Activated naive CD4-positive, alpha-beta T cell treated with anti-CD3 and anti-CD28 coated beads, Interleukin-2, amount 50 U/mL, for 72 hours (primary cell): ENCODE measurements at places on chromosomes 12 and 14. TPM values are rescaled to one million over a fixed set of nuclear protein-coding genes. Genes with fewer than 3 reads are reported as not detected.

DNA sequence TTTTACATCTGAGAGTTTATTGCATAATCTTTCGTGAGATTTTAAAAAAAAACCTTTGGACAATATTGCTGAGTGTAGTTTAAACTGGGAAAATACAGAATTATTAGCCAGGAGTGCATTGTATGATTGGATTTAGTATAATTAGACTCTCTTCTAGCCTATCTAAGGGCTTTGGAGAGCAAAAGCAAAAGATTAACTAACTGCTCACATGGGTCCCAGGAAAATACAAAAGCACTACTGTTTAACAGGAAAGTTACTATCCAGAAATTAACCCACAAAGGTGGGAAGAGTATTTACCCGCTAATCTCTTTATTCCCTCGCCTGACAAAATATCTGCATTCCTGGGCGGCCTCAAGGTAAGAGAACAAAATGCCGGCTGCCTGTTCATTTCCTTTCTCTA is 309.5 kb downstream of the ATXN7L3B start:
- DNase-seq, result no peak

DNA sequence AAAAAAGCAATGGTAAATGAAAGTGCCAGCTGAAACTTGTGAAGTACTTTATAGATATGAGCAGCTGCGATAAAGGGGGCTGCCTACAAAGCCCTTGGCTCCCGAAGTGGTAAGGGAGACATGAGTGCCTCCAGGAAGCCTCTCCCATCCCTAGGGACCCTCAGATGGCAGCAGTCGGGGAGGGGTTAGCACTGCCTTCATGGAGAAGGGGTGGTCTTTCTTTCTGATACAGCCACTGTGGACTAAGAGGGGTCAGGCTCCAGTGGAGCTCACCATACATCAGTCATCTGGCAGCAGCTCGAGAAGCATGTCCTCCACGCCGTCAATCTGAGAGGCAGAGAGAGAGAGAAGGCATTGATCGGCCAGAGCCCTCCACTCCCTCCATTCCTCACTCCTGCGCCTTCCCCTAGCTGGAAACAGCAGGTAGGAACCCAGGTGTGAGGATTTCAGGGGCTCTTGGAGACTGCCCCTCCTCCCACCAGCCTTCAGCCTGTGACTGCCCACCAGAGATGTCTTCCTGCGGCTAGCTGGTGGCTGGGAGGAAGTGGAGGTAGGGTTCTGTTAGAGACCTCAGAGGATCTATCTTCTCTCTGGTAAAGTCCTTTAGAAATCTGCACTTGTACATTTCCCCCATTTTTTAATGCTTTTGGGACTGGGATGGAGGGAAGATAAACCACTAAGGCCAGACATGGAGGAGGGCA is 2.3 kb downstream of the TCL1A start:
- no peak for DNase-seq

- DNase-seq, result no peak
Measured at GRCh38 chr12:51334764-51335163, 10.8 kb upstream of the BIN2 start.

DNA sequence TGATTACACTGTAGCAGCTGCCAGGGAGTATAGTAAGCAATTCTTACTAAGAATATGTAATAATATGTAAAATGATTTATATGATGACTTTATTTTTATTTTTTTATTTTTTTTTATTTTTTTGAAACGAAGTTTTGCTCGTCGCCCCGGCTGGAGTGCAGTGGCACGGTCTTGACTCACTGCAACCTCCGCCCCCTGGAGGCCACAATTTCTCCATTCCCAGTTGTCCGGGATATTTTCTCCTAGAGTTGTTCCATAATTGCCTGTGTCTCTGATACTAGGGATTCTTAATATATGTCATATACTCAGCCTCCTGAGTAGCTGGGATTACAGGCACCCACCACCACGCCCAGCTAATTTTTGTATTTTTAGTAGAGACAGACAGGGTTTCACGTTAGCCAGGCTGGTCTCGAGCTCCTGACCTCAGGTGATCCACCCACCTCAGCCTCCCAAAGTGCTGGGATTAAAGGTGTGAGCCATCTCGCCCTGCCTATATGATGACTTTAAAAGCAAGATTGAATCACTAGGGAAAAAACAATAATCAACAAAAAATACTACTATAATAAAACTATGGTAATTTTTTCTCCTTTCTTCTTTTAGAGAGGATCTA is 12.2 kb upstream of the ITPR2 start:
- DNase-seq, result no peak

- DNase-seq, result no peak
Measured at GRCh38 chr14:68689511-68689910, 103.4 kb downstream of the ZFP36L1 start.

SLCO1B3 gene
- total RNA-seq, result not detected

- no peak for DNase-seq
Measured at GRCh38 chr12:40689576-40689975, 2.7 kb upstream of the CNTN1 start.

DNA sequence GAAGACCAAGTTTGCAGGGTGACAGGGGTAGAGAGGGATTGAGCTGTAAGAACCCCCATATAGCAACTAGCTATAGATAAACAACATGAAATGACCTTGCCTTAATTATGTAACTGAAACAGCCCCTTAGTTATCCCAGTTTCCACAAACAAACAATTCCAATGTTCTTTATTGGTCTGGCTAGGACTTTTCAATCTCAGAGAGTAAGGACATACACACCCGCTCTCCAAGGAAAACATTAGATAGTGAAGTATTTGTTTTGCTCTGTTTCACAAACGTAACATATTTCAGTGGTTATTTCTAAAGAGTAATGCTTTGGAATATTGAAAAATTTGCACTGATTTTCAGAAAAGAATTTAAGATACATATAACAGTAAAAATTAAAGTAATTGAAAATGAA is 51.6 kb upstream of the GTF2A1 start:
- no peak for DNase-seq

KRT74 gene
- total RNA-seq, result not detected

DNA sequence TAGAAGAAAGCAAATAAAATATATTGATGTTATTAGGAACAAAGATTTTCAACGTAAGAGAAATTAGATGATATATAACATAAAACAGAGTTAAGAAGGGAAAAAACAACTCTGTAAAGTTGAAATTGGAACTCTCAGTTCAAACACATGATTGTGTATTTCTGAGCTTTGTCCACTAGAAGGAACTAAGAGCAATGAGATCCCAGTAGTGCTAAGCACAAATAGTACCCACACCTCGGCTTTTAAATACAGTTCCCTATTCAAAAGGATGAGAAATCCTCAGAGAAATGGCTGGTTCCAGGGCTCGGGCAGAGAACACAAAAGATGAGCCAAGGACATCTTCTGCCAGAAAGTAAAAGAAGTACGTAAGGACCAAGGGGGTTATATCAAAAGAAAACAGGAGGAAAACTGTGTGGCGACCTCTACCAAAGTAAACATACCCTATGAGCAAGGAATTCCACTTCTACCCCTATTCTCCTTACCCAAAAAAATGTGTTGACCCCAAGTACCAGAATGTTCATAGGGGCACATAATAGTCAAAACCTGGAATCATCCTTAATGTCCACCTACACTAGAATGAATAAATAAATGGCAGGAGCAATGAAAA is 96.6 kb downstream of the SPTSSA start:
- no peak for DNase-seq

TSHR gene
- total RNA-seq, result not detected

PPP2R3C gene
- 40.3 TPM for total RNA-seq

DNA sequence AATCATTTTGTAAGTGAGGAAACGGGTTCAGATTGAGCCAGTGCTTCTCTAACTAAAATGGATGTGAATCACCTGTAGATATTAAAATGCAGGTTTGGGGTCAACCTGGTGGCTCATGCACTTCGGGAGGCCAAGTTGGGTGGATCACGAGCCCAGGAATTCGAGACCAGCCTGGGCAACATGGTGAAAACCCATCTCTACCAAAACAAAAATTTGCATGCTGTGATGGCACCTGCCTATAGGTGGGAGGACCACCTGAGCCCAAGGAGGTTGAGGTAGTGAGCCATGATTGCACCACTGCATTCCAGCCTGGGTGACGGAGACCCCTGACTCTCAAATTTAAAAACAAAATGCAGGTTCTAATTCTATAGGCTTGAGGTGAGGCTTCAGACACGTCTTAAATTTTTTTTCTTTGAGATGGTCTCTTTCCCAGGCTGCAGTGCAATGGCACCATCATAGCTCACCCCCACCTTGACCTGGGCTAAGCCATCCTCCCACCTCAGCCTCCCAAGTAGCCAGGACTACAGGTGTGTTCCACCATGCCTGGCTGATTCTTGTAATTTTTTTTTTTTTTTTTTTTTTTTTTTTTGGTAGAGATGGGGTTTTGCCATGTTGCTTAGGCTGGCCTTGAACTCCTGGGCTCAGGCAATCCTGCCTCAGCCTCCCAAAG is 9.0 kb downstream of the TUBA1C start:
- DNase-seq, result no peak

RAB15 gene
- total RNA-seq, result 6.5 TPM

- DNase-seq, result no peak
Measured at GRCh38 chr12:124110372-124110883, 137.4 kb downstream of the ZNF664 start.

DNA sequence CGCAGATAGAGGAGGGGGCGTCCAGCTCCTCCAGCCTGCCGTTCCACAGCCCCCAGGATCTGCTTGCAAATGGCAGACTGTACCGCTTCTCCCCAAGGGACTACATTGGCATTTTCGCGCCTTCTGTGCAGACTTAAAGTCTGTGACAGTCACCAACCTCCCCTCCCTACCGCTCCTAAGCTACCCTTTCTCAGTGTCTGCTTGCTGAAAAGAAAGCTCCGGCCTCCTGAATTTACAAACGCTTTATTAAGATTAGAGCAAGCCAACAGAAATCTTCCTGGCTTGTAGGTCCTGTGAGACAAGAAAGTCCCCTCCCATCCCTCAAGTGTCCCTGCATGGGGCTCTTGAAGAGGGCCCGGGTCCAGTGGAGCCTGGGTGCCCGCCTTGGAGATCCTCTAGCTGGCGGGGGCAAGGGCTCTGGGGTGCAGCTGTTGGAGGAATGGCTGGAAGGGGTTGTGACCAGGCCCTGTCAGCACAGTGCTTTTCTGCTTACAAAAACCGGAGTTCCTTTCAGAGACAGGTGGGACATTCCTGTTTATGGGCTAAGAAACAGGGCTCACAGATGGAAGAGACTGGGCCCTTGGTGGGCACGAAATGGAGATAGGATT is 2.8 kb upstream of the DLK1 start:
- no peak for DNase-seq

GRCh38 chr14:87199381-87199780 is 793.6 kb downstream of the GALC start:
- no peak for DNase-seq

DNA sequence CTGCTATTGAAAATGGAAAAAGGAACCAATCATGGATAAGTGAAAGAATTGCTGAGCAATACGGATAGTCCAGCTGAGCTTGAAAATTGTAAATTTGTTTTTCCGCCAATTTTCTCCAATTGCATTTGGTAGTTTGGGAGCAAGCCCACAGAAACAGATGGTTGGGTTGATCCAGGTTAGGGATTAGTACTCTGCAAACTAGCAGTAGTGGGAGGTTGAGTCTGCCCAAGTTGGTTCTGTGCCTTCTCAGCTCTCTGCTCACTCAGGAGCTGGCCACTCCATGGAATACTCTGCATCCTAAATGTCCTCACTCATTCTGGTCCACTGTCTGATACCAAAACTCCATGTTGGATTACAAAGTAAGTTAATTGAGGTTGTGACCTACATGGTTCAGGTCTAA is 361.1 kb upstream of the ATP2B1 start:
- no peak for DNase-seq

RPGRIP1 gene
- not detected for total RNA-seq

- DNase-seq, result no peak
Measured at GRCh38 chr14:78598046-78598920, 428.1 kb downstream of the NRXN3 start.

DNA sequence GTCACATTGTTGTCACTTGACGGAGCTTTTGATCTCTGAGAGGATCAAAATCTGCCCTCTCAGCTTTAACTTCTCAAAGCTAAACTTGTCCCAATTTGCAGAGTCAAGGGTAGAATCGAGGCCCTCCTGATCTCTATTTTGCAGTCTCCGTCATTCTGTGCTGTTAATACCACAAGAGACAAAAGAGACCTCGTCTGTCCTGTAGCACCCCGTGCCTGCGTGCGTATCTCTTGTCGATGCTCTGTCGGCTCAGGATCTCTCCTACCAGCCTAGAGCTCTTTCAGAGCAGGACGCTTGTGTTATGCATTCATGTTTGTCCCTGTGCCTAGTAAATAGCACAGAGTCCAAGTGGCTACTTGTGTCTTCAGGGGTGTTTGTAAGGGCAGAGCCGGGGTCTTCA is 5.1 kb downstream of the EVL start:
- no peak for DNase-seq

DNA sequence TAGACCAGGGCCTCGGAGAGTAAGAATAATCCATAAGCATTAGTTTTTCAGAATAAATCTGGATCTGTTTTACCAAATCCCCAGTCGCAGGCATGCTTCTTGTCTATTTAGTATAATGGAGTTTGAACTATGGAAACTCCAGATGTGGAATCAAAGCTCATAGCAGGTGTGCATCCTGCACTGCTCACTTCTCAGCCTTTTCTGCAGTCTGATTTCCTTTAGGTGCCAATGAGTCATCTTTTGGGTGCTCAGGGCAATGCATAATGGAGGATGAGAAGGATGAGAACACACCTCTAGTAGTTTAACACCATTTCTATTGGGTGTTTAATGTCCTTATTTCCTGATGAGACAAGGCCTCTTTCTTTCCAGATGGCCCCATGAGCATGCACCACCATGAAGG is 961.2 kb downstream of the TMEM121 start:
- DNase-seq, result no peak

CD163 gene
- total RNA-seq, result not detected

FGF23 gene
- total RNA-seq, result not detected

TMEM229B gene
- 1.0 TPM for total RNA-seq

DNA sequence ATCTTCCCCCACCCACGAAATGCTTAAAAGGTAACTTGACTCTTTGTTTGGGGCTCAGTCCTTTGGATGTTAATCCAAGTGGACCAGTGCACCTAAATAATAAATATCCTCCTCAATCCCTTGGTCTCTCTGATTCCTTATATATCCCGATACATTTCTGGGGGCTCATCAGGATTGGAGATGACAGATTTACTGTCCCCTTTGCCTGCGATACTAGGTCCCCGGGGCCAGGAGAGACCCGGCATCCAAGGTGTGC is 26.3 kb downstream of the KLRK1 start:
- no peak for DNase-seq

SLC39A9 gene
- total RNA-seq, result 52.4 TPM

NDRG2 gene
- total RNA-seq, result 7.8 TPM

- no peak for DNase-seq
Measured at GRCh38 chr12:122843455-122843854, 8.2 kb downstream of the HIP1R start.

DNA sequence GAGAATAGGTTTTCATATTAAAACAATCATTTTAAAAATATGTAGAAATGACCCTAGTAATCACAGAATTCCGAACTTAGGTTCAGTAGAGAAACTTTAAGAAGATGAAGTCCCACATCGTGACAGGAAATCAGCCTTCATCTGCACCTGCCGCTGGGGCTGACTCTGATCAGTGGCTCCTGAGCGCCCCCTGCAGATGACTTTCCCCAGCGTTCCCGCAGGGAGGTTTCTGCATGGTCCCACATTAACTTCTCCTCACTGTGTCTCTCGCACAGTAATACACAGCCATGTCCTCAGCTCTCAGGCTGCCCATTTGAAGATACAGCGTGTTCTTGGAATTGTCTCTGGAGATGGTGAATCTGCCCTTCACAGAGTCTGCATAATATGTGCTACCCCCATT is 1131.1 kb downstream of the TMEM121 start:
- DNase-seq, result peak; percentile 77

- DNase-seq, result no peak
Measured at GRCh38 chr12:28027947-28028724, 55.6 kb upstream of the PTHLH start.

GRCh38 chr12:49358483-49359141 is 8.7 kb upstream of the SPATS2 start:
- DNase-seq, result no peak

GRCh38 chr14:76640923-76641395 is 120.3 kb upstream of the VASH1 start:
- DNase-seq, result no peak
